ENCODE measurements at places on chromosomes 2 and 18.

DNA sequence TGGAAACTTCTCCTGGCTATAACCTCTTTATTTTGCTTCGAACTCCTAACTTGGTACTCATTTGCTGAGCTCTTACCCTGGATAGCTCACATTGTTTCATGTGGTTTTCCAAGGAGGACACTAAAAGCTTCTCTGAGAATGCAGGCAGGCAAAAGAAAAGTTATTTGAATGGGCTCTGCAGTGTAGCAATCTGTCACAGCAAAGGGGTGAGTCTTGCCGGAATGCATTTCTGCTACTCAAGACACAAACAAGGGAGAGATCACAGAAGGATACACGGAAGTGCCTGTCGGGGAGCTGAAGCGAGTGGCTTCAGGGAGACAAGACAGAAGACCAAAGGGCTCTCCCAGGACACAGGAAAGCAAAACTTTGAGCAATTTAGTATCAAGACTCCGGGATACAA lies 265.4 kb downstream of the SS18 start:
- no peak for DNase-seq

GRCh38 chr18:23487738-23488570 lies 15.4 kb upstream of the RMC1 start:
- DNase-seq: peak; percentile 26

DNA sequence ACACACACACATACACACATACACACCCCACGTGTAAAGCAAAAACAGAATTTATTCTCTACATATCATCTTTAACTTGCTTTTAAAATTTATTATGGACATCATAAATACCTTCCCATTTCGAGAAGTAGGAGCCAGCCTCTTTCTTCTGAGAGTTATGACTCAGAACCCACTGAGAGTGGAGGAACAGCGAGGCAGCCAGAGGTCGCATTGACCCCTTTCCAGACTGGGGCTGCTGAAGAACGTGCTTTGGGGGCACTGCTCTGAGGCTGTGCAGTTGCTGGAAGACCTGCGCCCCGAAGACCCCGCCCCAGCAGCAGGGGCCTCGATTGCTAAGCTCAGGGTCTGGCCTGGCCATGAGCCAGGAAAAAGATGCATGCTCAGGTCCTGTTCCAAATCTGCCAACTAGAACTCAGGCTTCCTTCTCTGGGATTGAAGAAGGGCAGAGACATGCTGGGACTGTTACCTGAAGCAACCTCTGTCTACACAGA lies 133.8 kb upstream of the TWIST2 start:
- peak; percentile 76 for DNase-seq

DNA sequence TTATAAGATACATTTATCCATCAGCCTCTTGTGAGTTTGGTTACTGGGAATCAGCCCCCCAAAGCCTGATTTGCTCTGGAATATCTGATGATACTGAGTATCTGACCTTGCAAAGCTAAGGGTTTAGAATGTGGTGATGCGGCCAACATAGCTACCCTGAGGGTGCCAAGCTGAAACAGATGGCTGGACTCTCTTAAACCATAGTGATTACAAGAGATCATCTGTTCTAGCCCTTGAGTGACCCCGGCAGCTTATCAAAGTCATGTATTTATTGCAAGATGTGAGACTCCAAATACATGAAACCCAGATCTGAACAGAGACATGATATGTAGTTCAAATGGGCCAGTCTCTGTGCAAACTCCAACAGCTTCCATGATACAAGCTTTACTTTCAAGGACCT lies 78.2 kb upstream of the CABLES1 start:
- no peak for DNase-seq

DNA sequence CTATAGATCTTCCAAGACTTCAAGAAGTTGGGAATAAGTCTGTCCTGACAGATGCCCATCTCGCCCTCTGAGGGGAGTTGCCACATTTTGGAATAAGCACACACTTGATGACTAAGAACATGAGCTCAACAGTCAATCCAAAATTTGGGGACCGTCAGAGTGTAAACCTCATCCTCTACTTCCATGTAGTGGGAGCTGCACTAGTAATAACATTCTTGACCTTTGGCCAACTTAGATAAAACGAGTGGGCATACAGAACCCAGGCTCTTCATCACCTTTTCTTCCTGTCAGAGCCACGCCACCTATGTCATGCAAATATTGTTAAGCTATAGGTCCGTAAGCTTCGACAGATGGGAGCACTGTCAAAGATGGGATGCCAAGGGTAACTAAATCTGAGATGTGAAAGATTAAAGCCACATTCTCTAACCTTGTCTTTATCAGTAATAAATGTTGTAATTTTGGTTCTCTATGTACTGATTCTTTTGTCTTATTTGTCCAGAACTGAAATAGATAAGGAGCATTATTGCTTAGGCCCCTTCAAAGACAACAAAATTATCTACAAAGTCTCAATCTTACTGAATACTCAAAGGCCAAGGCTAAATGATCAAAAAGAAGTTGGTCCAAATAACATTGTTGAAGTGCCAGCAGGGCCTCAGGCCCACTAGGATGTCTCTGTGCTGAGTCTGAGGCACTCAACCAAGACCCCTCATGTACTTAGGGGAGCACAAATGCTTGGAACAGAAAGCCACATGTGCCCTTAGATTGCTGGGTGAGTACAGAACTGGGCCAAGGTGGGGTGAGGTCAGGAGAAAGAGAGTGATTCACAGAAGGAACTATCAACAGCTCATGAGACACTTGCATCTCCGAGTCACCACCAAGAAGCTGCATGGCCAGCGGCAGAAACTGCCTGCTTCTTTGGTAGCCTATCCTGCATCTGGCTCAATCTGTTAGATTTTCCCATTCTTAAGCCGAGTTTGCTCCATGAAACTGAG lies 15.0 kb downstream of the CDH2 start:
- no peak for DNase-seq

- no peak for DNase-seq
Measured at GRCh38 chr2:132766573-132766972, 96.6 kb upstream of the LYPD1 start.

DNA sequence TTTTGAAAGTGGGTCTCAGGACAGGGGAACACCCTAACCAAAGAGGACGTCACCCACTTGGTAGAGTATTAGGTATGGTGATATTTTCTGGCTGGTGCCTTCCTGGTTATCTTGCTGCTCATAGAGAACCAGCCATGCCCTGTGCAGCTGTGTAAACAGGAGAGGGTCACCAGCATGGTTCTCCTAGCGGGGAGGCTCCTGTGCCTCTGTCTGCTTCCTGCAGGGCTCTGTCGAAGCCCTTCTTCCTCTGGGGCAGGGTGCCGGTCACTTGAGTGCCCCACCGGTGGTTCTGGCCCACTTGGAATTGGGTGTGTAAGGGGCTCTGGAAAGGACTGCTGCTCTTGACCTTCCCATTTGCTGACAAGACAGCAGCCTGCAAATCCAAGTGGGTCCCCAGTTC lies 131.6 kb upstream of the MSH6 start:
- no peak for DNase-seq

GRCh38 chr2:46333912-46334311 lies 36.7 kb downstream of the EPAS1 start:
- peak; percentile 29 for DNase-seq

- no peak for DNase-seq
Measured at GRCh38 chr2:44548221-44549098, 186.7 kb downstream of the CAMKMT start.

DNA sequence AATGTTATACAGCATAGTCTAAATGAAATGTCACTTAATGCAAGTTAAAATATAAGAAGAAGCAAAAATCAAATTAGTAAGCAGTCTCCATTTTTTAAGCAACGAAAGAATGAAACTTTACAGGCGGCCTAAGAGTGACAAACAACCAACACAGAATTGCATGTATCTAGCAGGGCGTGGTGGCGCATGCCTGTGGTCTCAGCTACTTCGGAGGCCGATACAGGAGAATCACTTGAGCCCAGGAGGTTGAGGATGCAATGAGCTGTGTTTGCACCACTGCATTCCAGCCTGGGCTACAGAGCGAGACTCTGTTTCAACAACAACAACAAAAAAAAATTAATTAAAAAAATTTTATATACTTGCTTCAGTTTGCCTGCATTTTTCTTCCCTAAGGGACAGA lies 16.6 kb downstream of the RBMS1 start:
- DNase-seq: no peak

DNA sequence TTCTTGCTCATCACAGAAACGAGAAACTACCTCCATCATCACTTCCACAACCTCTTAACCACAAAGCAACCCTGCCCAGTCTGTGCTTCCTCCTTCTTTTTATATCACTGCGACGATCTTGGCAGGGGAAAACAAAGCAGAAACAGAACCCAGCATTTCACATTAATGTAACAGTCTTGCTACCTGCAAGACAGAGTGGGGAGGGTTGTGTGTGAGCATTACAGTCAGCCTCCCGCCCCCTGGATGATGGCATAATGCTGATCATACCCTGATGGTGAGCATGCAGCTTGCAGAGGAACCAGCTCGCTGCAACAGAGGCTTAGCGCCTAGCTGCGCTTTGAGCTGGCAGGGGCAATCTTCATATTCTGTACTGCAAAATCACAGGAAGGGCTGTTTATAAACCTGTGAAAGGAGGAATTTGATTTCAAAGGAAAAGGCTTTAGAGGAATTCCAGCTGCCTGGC lies 376.1 kb downstream of the IRS1 start:
- DNase-seq: peak; percentile 72

GRCh38 chr2:170022692-170023091 lies 155.3 kb upstream of the MYO3B start:
- DNase-seq: peak; percentile 67

GRCh38 chr2:2558476-2558875 lies 227.4 kb upstream of the MYT1L start:
- no peak for DNase-seq

GRCh38 chr2:73374269-73374668 lies 11.4 kb upstream of the ALMS1 start:
- no peak for DNase-seq

- DNase-seq: no peak
Measured at GRCh38 chr2:118197011-118197675, 108.9 kb downstream of the INSIG2 start.

DNA sequence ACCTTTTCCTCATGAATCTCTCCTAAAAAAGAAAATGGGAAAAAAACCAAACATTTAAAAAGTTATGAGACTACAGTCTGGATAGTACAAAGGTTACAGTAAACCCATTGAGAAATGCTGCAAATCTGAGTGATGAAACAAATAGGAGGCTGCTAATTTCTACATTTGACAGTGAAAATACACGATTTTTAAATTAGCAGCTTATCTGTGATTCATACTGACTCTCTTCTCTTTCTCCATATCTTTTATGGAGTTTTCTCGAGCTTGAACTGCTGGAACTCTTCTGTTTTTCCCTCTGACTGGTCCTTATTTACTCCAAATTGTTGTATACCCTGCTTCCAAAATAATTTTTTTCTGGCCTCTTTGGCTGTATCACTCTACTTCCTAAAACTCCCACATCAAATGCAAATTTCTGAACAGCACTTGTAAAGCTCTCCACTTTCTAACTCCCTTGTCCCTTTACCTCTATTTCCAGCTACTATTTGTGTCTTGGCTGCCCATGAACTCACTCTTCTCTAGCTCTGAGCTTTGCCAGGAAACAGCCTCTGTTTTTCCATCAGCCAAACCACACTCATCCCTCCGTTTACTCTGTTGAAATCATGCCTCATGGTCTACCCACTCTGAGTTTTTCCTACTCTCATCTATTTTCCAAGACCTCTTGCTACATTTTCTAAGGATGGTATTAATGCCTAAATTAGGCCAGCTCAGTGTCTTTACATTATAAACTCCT lies 73.7 kb downstream of the RBMS1 start:
- DNase-seq: peak; percentile 91

GRCh38 chr2:30261695-30262211 lies 30.4 kb downstream of the LBH start:
- no peak for DNase-seq

DNA sequence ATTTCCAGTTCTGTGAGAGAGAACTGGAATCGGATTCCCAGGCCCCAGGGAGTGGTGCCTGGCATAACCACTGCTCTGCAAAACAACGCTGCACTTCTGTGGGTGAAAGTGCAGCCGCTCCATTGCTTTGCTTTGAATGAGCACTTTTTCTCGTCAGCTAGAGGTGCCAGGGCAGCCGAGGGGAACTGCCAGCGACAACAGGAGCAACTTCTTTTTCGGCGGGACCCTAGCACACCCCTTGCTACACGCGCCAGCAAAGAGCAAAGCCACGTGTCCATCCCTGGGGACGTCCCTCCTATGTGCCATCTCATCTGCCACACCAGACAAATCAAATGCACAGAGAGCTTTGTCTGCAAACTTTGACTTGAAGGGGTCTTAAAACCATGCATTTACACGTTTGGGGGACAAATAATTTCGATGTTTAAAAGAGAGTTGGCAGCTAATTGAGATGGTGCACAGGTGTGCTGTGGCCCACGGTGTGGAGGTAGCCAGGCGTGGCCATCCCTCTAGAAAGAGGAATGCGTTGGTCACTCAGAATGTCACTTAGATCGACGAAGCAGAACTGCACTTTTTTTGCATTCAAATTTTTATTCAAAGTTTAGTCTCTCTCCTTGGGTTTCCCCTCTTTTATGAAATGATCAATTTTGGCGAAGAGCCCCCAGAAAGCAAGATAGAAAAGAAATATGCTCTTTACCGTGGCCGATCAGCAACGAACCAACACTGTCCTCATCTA lies 151.8 kb downstream of the MBP start:
- DNase-seq: no peak

GRCh38 chr2:2847209-2847676 lies 516.2 kb upstream of the MYT1L start:
- DNase-seq: peak; percentile 57

GRCh38 chr2:23900541-23901322 lies 26.2 kb downstream of the ATAD2B start:
- DNase-seq: peak; percentile 43

DNA sequence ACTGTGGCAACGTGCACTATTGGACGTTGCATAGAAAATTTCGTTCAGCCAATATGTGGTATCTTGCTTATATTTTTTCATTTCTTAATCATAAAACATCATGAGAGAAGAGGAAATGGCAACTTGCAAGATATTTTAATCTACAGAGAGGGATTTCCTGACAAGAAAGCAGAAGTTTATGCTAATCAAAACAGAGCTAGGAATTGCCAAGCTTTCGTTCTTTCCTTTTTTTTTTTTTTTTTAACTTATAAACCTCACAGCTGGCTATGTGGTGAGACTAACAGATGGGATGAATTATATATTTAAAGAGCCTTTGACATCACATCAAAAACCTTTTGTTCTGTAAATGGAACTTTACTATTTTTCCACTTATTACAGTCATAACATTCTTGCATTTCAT lies 1136.9 kb upstream of the TMEFF2 start:
- peak; percentile 73 for DNase-seq

All from muscle of leg (tissue), 16 donors.